ENCODE measurements at places on chromosomes 12 and 14.

- DNase-seq, result no peak
Measured at GRCh38 chr12:61956545-61956944, 303.7 kb upstream of the USP15 start.

- peak; percentile 20 for DNase-seq
Measured at GRCh38 chr12:22329621-22330020, 4.9 kb downstream of the ST8SIA1 start.

DNA sequence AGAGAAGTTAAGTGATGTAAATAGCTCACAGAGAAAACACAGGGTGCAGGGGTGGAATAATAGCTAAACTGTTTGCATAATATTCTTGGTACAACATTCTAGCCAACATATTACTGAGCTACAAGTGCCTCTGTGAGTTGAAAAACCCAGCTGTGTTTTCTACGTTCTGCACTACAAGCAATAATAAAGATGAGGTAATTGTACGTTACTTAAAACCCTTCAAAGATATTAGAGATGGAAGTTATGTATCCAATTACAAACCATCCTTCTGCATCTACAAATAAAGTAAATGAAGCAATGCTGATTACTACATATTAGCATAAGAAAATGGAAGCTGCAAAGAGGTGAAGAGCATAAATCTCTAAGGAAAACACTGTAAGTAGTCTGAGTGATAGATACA, 271.4 kb downstream of the SSPN start:
- no peak for DNase-seq

DNA sequence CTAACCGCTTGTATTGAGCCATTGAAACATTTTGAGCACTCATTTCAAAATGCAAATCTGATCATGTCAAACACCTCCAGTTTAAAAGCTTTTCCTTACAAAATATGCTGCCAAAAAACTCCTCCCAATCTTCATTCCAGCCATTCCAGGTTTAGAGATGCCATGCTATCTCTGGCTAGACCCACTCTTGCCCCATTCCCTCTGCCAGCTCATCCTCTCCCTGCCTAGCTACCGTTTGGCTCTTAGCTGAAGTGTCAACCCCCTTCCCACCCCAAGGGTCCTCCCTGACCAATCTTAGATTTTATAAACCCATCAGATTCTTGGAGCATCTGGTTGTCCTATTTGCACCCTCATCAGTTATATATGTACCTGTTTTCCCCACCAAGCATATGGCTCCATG, 75.0 kb downstream of the SCAF11 start:
- DNase-seq, result no peak

DNA sequence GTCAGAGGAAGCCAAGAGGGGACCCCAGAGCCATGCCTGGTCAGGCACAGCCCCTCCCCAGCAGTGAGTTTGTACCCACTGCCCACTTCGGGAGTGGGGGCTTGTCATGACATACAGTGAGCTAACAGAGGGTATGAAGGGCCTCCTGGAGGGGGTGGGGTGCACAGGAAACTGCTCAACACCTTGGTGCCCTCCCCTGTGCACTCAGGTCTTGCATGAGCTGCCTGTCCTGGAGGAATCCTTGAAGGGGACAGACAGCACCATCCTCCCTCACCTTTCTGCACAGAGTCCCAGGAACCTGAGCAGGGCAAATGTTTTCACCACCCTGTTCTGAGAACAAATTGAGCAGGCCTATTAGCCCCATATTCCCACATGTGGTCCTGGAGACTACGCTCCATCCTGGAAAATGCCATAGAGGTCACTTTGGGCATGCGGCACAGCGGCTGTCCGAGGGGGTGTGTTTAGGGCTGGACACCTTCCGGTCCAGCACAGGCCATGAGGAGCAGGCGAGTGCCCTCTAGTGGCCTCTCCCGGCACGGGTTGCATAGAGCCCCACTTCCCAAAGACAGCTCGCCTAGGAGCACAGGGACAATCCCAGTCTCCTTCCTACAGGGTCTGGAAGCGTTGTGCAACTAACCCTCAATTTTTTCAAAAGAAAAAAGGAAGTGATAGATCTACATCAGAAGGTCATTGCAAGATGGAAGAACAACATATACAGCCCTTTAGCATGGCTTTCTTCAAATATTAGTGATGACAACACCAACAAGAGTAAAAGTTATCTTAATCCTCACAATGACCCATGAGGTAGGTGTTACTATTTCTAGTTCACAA, 31.9 kb upstream of the ZFP36L1 start:
- peak; percentile 36 for DNase-seq

GRCh38 chr12:96400631-96401075, 414 bp upstream of the CDK17 start:
- DNase-seq, result no peak

DNA sequence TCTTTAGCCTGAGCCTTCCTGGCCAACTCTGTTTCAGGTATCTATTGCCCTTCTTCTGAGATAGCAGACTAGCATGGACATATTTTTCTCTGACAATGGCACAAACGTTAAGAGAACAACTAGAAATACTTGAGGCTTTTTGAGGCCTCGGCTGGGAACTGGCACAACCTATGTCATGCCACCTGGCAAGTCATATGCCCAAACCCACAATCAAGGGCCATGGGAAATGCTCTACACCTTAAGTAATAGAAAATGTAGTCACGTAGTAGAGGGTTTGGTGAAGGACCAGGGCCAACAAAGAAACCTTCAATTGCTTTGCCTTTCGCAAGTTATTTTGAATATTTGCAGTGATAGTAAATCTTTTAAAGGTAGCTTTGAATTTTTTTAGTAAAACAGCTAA, 325.4 kb downstream of the ZFP36L1 start:
- no peak for DNase-seq

DNA sequence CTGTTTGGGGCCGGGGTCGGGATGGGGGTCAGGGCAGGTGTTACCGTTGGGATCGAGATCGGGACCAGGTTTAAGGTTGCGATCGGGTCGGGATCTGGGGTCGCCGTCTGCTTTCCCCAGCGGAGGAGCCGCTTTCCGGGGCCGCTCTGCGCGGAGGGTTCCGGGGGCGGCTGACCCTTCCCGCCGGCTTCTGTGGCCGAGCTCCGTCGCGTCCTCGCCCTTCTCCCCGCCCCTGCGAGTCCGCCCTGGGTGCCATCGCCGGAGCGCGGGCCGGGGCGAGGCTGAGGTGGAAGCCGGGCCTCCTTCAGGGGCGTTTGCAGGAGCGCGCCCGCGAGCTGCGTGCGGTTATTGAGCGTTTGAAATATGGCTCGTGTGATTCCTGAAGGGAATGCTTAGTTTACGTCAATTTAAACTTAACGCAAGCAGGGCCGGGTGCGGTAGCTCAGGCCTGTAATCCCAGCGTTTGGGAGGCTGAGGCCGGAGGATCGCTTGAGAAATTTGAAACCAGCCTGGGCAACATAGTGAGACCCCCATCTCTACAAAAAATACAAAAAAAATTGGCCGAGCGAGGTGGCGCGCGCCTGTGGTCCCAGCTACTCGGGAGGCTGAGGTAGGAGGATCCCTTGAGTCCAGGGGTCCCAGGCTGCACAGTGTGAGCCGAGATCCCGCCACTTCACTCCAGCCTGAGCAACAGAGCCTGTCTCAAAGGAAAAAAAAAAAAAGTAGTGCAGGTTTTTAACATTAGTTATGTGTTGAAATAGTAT, 620 bp downstream of the PGAM5 start:
- no peak for DNase-seq

- peak; percentile 44 for DNase-seq
Measured at GRCh38 chr14:76761136-76761959, at the start of gene VASH1. Gene VASH1, plus strand, starts transcription at chr14:76761468. Its CDS starts 1,354 bp downstream, at chr14:76762822.

DNA sequence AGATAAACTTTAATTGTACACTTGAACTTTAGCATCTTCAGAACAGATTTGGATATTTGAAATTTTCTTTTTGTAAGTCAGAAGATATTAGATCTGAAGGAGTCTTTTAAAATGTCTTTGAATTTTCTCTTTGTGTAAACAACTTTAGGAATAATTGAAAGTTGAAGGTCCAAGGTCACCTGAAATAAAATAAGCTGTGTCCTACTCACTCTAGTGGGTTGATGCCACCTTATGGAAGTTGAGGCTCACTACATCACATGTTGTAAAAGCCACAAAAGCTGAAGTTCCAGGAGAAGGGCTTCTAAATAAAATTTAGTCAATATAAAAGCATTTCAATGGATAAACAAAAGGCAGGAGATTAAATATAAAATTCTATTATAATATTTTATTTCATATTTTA, 122.0 kb upstream of the ATXN7L3B start:
- DNase-seq, result no peak

GRCh38 chr14:96090441-96091148, 51.4 kb downstream of the C14orf132 start:
- no peak for DNase-seq

DNA sequence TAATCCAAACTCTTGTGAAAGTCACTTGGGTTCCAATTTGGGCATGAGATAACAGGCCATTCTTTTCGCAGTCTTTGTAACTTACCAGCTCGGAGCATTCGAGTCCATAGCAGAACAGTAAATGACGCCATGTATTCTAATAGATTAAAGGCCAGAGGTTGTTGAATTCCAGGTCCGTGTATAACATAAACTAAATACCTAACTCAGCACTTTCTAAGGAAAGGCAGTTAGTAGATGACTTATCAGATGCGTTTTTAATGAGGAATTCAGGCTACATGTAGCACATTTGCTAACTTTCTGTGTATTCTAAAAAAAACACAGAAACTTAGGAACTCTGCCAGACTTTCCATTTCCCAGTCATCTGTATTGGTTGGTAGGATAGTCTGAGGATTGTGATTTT, 52.8 kb upstream of the ATF1 start:
- DNase-seq, result no peak

GRCh38 chr14:33569821-33570687, 380.8 kb downstream of the EGLN3 start:
- no peak for DNase-seq

GRCh38 chr12:9626821-9627220, 19.1 kb upstream of the KLRB1 start:
- no peak for DNase-seq

GRCh38 chr12:14743061-14743460, 46.7 kb upstream of the GUCY2C start:
- DNase-seq, result no peak

- DNase-seq, result no peak
Measured at GRCh38 chr12:109948368-109948767, 47.8 kb downstream of the GIT2 start.

- no peak for DNase-seq
Measured at GRCh38 chr14:103495854-103496253, 26.8 kb downstream of the CKB start.

DNA sequence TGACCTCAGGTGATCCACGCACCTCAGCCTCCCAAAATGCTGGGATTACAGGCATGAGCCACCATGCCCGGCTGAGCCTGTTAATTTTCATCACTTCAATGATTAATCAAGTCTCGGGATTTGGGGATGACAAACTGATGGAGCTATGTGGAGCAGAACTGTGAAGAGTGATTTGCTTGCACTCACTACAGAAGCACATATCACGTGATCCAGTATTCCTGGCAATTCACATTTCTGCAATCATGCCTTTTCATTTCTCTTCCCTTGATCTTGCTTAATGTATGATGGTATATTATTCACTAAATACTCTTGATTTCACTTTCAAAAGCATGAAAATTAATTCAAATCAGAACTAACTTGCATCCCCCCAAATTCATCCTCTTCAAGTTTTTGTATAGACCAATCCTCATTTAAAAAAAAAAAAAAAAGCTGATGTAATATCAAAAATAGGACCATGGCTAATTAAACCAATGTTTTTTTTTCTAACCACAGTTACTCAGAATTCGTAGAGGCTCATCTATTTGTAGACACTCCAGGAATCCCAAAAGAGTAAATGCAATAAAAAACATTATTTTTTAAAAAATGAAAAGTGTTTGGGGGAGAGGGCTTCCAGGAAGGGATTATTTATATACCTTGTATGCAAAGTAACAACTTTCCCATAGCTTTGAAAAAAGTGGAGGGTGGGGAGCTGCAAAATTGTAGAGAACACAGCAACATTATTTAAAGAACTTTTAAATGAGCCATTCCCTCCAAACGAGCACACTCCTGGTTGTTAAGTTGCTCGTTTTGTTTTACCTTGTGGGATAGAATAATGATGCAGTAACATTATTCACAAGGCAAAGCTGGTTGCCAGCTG, 7.0 kb upstream of the ATXN2 start:
- DNase-seq, result no peak

DNA sequence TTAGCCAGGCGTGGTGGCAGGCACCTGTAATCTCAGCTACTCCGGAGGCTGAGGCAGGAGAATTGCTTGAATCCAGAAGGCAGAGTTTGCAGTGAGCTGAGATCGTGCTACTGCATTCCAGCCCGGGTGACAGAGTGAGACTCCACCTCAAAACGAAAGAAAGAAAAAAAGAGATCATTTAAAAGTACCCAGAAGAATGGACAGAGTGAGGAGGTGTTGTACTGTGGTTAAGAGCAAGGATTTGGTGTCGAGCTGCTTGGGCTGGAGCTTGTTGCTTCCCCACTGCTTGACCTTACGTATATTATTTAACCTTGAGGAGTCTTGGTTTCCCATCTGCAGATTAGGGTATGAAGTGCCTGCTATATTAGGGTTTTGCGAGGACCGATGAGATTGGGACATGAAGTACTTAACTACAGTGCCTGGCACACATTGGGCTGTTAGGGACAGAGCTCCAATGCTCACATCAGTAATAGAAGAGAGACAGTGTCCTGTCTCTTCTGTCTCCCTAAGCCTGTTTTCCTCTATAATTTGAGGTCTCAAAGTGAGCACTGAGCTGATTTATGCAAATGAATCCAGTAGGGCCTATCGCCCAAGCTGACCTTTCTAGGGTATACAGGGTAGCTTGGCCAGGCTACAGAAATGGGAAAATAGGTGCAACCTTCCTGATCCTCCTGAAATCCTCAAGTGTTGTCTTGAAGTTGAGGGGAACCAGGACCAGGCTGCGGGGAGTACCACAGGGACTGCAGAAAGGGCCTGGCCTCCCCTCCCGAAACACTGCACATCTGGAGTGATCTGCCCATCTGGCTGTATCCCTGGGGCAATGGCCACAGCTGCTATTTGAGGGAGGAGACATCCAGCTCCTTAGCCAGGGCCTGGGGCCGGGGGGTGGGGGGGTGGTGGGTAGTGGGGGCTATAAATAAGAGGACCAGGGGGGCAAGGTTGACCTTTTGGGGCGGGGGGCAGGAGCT, 8.6 kb upstream of the HDAC7 start:
- no peak for DNase-seq

DNA sequence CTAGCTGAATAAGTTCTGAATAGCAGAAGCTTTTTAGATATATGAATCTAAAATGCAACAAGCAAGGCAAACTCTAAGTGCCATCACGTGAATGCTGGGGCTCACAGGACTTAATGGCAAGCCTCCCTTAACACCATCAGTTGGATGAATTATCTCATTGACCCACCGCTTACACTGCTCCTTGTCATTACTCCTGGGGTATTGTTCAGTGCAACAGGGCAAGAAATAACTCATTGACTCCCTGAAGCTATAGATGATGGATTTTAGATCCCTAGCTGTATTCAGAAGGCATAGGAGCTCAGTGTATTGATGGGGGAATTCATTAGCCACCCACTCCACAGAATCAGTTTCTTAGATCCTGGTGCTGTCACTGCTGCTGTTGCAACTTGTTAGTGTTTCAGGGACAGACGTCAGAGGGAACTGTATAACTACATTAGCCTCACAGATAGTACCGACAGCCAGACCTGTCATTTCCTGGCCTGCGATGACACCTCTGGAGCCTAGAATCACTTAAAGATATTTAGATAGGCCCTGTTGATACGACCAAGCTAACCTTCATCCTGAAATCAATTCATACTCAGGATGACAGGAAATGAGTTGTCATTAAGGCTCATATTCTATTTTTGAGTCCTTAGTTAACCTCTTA, 735.3 kb downstream of the DIO2 start:
- DNase-seq, result no peak

- DNase-seq, result no peak
Measured at GRCh38 chr14:75201087-75201486, 24.7 kb upstream of the TMED10 start.
